ELR (cell line): ENCODE measurements at places on chromosomes 11 and 22.

DNA sequence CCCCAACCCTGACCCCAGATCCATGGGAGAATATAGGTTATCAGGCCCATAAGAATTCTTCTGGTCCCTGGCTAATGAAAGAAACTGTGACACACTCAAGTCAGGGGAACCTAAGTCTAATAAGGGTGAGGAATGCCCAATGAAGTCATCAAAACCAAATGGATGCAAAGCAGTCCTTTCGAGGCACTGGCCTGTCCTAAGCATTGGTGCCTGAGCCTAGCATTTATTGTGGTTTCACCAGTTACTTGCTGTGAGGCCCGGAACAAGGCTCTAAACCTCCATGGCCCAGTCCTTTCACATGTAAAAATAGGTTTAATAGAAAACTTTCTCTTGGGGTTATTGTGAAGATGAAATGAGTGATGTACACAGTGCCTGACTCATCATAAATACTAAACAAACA, 712.6 kb downstream of the DLG2 start:
- no peak for DNase-seq

- no peak for DNase-seq
Observed at GRCh38 chr11:35169112-35169511, 30.1 kb downstream of the CD44 start.

DNA sequence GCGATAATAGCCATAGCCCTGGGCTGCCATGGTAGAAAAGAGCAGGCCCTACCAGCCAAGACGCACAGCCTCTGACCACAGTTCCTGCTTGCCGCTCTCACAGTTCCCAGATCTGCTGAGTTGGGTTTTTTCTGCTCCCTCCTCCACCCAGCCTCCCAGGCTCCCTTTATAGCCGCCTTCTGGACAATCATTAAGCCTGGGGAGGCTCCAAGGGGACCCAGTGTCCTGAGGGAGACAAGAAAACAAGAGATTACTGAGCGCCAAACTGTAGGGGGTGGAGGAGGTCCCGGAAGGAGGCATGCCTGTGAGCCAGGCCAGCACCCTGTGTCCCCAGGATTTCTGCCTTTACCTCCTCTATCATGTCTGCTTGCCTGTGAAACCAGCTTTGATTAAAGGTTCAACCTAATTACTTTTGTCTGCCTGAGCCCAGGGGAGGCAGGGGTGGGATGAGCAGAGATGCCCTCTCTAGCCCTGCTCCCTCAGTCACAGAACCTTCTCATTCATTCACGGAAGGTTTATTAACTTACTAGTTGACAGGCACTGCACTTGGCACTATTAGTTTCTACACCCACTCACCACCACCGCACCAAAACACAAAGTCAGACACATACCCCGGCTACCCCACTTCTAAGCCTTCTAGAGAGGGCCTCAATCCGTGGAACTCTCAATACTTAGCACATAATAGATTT, 1.2 kb downstream of the SLC37A4 start:
- no peak for DNase-seq

GRCh38 chr11:30316237-30316636, 6.7 kb upstream of the ARL14EP start:
- no peak for DNase-seq

- DNase-seq = no peak
Observed at GRCh38 chr11:38990139-38990538, 2392.1 kb upstream of the RAG2 start.

- peak; percentile 53 for DNase-seq
Observed at GRCh38 chr22:45240104-45240809, 437 bp downstream of the KIAA0930 start.

DNA sequence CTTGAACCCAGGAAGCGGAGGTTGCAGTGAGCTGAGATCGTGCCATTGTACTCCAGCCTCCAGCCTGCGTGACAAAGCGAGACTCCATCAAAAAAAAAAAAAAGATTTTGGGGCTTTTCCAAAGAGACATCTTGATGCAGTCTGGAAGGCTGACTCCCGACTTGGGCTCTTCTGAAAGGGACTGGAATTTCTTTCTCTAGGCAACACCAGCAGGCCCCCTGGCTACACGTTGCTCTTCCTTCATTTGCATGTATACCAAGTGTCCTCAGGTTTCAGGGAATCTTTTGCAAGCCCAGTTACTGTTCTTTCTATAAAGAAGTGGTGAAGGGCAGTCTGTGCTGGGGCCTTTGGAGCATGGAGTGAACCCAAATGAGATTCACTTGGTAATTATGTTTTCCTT, 211.0 kb downstream of the GRIK4 start:
- DNase-seq = no peak

- no peak for DNase-seq
Observed at GRCh38 chr22:46362934-46363515, 27.5 kb downstream of the TRMU start.

- DNase-seq = no peak
Observed at GRCh38 chr22:20247010-20247505, 21.1 kb downstream of the RTN4R start.

DNA sequence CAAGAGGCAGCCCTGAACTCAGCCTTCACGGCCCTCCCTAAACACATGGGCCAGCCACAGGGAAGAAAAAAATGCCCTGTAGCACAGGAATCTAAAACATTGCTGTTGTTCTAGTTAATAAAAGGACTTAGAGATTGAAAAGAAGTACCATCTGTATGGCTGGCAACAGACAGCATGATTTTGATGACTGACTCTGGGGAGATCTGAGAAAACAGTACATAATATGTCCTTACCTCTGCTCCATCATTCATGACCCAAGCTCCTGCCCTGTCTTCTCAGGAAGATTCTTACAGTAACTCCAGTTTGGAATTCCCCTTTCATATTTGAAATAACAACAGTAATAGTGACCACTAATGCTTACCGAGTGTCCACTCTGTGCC, 244.2 kb downstream of the ETS1 start:
- DNase-seq = no peak

GRCh38 chr11:76232026-76232665, 25.8 kb upstream of the WNT11 start:
- DNase-seq = no peak

GRCh38 chr11:85310479-85310878, 316.7 kb downstream of the DLG2 start:
- DNase-seq = no peak

DNA sequence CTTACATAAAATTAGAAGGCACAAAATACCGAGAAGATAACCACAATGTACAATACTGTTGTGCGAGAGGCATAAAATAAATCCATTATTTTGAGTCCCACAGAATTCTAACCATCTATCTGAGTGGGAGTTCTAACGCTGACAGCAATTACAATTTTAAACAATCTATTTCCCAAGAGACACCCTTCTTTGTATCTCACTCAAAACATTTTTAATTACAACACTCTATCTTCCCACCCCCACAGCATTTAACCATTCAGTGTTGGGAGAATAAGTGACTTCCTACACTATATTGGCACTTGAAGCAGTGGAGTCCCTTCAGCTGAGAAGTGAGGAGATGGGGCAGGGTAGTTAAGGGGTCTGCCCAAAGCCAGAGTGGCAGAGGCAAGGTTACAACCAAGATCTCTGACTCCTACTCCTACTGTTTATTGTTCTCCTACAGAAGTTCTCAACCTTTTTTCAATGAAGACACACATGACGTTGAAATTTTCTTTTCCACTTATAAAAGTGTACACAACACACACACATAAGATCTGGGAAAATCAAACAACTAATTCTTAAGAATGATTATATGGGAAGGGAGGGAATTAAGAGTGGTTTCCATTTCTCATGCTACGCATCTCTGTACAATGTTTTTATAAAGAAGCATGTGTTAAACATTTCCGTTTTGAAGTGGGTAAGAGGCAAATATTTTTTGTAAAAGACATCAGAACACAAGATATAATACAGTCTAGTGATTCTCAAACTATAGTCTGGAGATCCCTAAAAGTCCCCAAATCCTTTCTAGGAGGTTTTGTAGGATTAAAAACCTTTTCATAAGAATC, 10.9 kb downstream of the SLC25A17 start:
- DNase-seq = no peak

DNA sequence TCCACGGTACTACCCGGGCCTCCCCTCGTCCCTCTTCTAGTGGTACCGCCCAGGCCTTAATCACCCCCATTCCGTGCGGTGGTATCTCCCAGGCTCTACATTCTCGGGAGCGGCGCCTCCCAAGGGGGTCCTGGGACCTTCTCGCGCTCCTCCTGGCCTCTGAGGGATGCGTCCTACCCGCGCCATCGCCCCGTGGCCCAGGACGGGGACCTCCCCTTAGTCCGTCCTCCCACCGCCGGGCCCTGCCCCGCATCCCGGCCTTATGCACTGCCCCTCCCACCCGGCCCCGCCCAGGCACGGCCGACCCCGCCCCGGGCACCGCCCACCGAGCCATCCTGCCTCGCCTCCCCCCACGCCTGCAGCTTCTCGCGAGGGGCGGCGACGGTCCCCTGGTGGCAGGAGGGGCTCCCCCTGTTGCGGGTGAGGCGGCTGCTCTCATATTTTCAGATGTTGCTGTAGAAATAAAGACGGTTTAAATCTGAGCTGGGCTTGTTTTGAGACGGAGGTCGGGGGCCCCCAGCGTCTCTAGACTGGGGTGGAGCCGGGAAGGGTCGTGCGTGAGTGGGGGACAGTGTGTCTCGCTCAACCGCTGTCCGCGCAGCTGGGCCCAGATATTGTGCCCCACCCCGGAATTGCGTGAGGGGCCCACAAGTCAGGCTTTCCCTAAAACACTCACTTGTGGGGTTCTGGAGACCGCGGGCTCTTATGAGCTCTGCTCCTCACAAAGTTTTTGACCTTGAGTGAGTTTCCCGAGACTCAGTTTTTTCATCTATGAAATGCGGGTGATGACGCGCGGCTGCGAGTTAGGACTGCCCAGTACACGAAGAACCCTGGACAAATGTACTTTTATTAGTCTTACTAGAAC, 828 bp upstream of the RAB1B start:
- DNase-seq = peak; percentile 87

DNA sequence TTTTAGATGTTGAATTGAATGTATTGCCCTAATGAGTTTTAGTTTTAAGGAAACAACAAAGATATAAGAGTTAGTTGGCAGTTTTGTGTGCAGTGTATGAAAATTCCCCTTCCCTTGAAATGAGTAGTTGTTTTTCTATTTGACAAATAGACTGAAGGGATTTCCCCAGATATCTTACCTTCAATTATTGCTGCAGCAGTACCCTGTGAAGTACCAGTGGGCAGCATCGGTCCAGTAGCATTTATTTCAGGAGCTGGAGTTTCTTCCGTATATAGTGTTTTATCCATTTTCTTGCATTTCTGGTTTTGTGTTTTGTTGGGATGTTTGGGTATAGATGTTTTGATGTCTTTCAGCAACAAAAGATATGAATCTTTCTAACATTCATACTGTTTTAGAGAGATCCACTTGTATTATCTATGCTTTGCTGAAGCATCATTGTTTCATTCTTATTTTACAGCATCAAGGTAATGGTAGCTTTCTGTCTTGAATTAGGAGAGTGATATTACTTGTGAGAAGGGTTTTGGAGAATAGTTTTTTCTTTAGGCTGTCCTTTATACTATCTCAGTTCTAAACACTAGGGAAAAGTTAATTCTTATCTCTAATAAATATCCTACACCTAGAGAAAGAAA, 7.4 kb downstream of the KMT2A start:
- DNase-seq = no peak

DNA sequence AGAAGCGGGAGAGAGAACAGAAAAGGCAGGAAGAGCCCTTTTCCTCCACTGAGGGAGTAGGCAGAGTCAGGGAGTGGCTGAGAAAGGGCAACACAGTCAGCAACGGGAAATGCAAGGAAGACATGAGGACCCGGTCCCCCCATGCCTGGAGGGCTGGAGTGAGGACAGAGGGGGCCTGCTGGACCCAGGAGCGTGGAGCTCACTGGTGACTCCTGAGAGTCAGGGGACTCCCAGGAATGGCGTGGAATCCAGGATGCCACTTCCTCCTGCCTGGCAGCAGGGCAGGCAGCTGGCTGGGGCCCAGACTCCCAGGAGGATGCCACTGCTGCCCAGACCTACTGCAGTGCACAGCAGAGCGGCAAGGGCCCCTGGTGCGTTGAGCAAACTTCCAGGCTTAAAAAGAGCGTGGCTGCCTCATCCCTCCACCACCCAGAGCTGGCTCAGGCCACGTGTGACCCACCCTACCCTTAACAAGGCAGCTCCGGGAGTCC, 11.3 kb downstream of the C11orf21 start:
- DNase-seq = no peak

- DNase-seq = peak; percentile 6
Observed at GRCh38 chr11:68816917-68817419, 24.7 kb downstream of the CPT1A start.

- no peak for DNase-seq
Observed at GRCh38 chr11:45926536-45927331, 4.3 kb downstream of the LARGE2 start.

DNA sequence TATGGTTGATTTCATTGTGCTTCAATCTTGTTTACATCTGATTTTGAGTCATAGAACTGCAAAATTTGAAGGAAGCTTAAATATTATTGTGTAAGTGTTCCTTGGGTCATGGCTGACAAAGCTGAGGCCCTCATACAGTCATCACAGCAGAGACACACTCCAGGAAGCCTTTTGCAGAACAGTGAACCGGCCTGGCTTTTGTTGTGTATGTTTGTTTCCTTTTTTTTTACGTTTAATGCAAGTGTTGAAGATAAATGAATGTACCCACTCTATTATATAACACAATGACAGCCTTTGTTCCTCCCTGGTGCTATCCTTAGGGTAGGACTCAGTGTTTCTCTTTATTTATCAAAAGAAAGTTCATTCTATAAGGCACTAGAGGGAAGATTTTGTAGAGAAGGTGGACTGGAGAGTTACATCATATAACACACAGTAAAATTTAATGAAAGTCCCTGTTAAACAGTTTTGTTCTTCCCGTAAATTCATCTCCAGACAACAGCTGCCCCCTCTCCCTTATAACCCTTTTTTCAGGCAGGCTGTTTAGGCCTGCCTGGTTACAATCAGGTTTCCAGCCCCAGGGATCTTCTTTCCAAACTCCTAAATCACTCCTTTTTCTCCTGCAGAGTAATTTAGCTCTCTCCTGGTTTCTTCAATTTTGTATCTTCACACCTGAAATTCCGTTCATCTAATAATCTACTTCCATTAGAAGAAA, 34.3 kb upstream of the CSTF3 start:
- DNase-seq = peak; percentile 29

- DNase-seq = no peak
Observed at GRCh38 chr11:120651836-120652235, 140.3 kb downstream of the GRIK4 start.

GRCh38 chr22:17788528-17789378, 14.5 kb upstream of the BID start:
- no peak for DNase-seq
